ENCODE measurements at places on chromosomes 11 and 22.
A peak's percentile ranks its signal among the peaks of the same experiment; 100 is the strongest.

DNA sequence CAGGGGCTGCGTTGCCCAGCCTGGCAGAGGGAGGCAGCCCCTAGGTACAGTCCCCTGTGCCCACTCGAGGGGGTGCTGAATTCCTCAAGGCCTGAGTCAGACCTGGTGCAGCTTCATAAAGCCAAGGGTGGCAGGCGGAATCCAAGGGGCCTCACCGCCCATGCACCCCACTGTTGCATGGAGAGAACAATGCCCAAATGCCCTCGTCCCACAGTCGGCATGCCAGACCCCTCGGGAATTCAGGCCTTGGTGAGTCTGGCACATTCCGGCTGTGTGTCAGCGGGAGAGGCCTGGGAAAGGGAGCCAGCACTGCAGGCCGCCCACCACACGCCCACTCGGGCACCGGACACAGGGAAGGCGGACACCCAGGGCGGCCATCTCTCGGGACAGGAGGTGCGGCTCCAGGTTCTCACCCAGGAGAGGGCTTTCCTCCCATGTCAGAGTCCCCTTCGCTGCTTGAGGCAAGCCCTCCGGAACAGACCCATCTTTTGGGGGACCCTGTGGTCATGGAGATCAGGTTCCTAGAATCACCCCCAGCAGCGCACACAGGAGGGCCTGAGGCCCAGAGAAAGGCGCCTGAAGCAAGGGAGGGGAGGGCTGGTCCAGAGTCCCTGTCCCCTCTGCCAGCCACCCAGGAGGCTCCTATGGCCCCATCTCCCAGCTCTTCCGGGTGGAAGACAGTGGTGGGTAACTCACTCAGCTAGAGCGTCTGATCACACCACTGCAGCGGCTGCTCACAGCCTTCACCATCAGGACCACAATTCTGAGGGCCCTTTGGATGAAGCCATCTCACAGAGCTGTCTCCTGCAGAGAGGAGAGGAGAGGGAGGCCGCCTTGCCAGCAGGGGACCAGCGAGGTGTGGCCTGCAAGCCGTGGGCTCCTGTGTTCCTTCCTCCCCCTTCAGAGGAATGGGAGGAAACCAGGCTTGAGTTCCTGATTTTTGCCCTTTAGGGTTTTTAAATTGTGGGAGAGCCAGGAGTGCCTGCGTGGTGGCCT is 31.6 kb upstream of the KCNQ1OT1 start:
- DNase-seq: no peak

DNA sequence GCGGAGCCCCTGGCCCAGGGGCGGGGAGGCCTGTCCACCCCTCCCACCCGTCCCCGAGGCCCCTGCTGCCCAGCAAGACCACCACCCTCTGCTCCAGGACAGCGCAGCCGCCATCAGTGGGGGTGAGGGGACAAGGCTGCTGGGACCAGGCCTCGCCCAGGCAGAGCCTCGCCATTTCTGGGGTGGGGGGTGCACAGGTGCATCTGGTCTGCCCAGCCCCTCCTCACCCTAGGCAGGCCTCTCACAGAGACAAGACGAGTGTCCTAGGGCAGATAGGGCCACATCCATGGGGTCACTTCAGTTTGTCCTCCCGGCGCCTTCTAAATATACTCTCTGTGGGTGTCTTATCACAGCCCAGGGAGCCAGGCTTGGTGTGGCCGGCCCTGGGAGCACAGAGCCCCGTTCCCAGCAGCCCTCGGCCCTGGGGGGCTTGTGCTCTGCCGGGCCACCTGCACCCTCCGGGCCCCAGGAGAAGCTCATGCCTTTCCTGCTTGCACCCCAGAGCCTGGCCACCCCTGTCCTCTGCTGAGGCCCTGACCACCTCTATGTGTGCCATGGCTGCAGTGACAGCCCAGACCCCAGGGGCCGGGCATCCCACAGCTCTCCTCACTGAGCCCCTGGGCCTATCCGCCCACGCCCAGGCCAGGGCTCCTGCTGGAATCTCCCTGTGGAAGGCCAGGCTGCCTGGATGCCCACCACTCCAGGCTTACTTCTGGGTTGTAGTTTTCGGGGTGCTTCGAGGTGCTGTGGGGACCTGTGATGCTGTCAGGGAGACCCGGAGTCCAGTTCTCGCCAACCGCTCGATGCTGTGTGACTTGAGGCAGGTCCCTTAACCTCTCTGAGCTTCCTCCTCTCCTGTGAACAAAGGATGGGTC is 70.8 kb downstream of the KCNQ1 start:
- DNase-seq: peak; percentile 18

DNA sequence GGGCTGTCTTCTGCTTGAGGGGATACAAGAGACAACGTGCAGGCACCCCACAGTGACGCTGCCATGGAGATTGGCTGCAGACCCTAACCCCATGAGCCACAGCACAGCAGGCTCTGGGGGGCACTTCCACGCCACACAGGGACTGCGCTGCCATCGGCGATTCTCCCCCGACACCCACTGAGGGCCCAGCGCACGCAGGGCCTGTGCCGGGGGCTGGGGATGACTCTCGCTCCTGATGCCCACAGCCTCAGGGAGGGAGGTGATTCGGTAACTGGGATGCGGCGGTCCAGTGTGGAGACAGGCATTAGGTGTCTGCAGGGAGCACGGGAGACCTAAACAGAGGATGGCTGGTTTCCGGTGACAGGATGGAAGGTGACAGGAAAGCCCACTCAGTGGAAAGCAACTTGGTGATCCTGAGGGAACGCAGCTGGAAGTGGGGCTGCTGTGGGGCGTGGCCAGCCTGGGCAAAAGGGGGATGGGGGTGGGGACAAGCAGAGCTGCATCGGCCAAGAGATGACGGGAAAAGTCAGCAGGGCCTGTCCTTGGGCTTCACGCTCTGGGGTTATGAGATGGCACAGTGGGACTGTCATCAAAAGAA is 37.7 kb downstream of the EFCAB6 start:
- DNase-seq: no peak

GRCh38 chr22:24066865-24067264 is 55.8 kb downstream of the CABIN1 start:
- DNase-seq: no peak

DNA sequence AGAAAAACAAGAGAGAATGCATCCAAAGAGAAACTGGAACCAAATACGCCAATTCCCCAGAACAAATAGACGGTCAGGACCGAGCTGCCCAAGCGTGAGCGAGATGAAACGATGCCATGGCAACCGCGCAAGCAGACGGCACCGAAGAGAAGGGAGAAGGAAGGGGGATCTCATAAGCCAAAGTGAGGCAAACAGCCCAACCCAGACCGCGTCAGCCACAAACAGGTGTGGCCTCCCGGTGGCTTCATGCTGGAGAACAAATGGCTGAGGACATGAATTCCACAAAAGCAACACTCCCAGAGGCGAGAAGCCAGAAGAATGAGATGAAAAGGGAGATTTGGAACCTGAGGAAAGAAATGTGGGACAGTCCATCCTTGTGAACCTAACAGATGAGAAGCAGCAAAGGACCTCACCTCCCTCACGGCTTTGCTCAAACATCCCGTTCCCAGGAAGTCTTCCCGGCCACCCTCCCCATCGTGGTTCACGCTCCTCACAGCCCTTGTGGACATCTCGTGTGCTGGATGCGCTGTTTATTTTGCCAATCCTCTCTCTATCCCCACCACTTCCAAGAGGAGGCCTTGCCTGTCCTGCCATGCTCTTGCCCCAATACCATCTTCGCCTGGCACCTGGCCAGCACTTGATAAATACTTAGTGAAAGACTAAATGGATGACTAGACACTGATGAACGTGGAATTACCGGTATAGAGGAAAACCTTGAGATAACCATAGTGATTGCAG is 89.1 kb upstream of the RTL6 start:
- DNase-seq: no peak

GRCh38 chr22:41976961-41977566 is 7.8 kb downstream of the SEPTIN3 start:
- peak; percentile 66 for DNase-seq

GRCh38 chr11:32400196-32400595 is 35.1 kb downstream of the WT1 start:
- DNase-seq: no peak

DNA sequence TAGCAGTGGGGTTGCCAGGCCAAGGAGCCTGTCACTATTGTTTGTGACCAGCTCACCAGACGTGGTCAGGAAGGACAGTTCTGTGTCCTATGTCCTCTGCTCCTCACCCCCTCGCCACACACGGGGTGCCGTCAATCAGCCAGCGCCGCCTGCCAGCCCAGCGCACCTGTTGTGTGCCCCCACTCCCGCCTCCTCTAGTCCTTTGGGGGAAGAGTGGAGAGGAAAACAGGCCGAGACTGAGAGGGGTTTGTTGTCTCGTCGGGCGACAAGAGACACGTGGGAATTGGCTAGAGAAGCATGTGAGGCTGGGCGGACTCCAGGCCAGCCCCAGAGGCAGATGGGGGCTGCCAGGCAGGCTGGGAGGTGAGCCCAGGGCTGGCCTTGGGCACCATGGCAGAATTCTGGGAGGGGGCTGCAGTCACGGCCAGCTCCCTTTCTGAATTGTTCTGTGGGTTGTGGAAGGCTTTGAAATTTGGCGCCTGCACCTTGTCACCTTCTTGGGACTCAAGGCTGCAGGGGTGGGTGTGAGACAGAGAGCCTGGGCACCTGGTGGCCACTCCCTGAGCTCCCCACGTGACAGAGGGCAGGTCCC is 3.1 kb upstream of the KCNQ1OT1 start:
- DNase-seq: no peak

DNA sequence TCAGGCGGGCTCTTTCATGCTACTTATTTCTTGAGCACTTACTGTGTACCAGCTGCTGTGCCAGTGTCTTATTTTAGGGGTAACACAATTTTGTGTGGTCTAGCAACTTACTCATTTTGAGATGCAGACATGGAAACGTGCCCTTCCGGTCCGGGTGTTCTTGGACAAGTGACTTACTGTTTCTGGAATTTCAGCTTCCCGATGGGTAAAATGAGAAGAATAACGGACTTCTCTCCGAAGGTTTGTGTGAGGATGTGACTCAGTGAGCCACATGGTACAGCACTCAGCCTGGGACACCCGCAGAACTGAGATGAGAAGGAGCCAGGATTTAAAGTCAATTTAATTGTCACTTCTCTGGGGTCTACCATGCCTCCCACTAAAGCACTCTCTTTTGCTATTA is 114.5 kb upstream of the SYT13 start:
- no peak for DNase-seq

DNA sequence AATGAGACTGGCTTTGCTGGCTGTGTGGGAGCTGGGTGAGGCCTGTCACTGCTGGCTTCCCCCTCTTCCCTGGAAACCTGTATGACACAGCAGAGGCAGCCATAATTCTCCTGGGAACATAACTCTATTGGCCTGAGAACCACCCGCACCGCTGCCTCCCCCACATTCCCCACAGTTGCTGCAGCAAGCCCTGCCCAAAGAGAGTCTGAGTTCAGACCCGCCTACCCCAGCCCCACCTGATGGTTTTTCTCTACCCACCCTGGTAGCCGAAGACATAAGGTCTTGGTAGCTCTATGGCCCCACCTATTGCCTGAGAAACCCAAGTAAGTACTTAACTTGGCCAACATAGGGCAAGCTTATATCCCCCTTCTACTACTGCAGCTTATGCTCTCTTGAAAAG is 174.8 kb downstream of the C11orf91 start:
- DNase-seq: no peak

DNA sequence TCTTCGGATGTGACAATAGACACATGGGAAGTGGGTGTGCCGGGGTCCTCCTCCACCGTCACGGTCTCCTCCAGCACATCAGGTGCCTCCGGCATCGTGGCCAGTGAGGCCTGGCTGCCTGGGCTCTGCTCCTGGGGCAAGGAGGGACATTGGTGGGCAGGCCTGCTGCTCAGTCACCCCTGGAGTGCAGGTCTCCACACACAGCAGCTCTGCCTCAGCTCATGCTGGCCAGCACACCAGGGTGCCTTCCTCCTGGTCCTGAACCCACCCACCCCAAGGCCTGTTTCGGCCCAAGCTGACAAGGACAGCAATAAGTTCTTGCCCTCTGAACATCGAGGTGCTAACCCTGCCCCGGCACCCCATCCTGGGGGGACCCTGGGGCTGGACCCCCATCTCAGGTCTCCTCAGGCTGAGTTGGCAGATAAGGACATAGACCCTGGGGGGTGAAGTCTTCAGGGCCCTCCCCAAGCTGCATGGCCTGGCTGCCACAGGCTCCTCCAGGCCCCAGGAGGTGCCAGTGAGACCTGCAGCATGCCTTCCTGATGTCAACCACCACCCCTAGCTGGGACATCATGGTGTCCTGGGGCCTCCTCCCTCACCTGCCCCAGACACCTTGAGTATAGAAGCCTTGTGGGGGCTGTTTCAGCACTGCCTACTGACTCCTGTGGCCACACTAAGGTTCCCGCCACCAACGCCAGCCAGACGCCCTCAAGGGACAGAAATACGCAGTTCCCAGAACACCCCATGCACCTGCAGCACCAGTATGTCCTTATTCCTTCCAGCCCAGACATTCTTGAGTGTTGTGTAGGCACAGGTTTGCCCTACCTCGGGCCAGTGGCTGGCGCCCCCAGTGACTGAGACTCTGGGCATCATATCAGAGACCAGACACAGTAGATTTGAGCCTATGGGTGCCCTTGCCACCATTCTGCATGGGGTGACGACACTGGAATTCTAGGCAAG is 34.4 kb downstream of the ARVCF start:
- no peak for DNase-seq

DNA sequence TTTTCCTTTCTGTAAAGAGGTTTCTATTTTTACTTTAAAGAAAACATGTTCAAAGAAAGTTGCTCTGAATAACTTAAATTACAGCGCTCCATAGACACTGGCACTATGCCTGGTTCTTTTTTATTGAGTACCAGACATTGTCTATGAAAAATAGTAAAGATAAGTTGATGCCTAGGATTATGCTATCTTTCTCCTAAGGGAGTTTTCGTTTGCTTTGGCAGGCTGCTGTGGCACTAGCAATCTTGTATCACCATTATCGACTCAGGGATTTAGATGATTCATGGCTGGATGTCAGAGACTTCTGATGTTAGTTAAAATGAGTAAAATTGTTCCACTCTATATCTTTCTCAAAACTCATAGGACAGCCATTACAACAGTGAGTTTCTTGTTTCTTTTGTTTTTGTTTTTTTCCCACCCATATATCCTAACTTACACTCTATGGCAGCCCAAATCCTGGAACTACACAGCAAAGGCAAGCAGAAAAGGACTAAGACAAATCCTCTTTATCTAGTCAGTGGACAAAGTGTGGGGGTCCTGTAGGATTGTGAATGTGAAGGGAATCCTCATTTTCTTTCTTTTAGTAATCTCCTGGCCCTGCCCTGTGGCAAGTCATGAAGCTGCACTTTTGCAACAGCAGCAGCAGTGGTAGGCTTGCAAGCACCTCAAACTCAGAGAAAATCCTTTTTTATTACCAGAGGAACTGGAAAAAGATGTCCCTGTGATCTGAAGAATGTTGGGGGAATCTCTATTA is 20.7 kb downstream of the SLN start:
- DNase-seq: no peak

- no peak for DNase-seq
Observed at GRCh38 chr11:84563356-84563755, 1063.8 kb downstream of the DLG2 start.

GRCh38 chr11:124950601-124951330 is 3.2 kb upstream of the CCDC15 start:
- no peak for DNase-seq

DNA sequence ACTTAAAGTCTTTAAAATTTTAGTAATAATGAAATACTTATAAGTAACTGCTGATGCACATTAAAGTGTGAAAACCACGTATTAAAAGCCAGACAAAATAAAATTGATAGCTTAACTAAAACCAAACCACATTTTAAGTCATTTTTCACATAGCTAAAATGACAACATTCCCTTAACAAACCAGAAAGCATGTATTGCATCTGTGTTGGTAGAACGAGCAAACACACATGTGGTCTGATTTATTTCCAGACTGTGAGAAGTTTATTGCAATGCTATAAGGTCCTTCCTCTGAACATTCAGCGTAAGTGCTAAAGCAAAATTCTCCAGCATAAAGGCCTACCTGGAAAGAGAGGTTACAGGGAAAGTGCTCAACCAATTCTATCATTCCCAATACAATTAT is 57.8 kb downstream of the ARHGAP20 start:
- DNase-seq: no peak
